ENCODE measurements at places on chromosomes 6 and 20. TPM values are rescaled to one million over a fixed set of nuclear protein-coding genes. Genes with fewer than 3 reads are reported as not detected.

ARMH2 gene
- not detected for total RNA-seq

ACSS1 gene
- total RNA-seq: 47.6 TPM

DNA sequence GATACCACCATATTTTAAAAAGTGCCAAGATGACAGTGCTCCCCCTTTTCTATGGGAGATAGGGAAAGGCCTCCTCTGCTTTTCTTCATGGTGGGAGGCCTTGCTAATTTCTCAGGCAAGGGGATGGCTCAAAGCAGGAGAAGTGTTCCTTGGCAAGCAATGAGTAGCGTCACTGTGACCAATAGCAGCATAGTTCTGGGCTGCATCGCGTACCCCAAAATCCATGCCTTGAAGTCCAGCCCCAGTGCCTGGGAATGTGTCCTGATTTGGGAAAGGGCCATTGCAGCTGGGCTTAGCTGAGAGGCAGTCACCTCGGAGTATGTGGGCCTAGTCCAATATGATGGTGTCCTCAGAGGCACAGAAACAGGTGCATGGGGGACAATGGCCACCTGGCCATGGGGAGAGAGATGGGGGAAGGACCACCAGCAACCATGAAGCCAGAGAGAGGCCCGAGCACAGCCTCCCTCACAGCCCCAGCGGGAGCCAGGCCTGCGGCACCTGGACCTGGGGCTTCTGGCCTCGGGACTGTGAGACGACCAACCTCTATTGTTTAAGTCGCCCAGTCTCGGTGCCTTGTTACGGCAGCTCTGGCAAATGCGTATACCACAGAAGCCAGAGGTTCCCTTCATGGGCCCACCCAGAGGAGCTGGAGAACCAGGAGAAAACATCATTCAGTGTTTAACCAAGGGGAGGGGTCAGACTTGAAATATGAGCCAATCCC lies 153.1 kb upstream of the RPS6KA2 start:
- DNase-seq: no peak

GRCh38 chr6:127397729-127398630 lies 54.6 kb upstream of the ECHDC1 start:
- no peak for DNase-seq

DNA sequence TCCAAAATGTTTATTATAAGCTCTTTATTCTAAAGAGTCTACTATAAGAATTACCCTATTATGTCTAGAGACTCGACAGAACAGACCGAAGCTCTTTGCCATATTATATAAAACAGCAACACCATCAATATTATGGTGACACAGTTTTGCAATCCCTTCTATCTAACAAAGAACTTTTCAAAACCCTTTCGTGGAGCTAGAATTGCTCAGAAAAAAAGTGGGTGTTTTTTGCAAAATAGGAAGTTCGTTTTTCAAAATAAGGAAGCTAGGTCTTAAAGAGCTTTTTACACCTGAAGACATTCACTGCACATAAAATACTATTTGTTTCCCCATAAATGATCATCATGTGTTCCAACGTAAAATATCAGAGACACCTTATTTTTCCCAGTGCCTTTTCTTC lies 240.0 kb downstream of the FOXC1 start:
- DNase-seq: no peak

DNA sequence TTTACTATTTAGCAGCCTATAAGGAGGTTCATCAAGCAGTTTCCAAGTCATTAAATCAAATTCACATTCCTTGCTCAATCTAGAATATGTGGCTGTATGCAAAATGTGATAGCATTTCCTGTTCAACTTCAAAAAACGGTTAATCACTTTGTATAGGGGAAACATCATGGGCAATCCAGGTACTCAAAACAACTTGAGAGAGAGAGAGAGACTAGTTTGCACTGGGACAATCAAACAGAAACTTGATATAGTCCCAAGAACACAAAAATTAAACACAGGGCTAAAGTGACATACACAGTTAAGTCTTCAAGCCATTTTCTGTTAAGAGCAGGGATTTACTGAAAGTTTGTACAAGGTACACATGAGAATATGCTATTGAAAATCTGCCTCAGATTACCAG lies 7.4 kb downstream of the CPNE1 start:
- DNase-seq: no peak

DNA sequence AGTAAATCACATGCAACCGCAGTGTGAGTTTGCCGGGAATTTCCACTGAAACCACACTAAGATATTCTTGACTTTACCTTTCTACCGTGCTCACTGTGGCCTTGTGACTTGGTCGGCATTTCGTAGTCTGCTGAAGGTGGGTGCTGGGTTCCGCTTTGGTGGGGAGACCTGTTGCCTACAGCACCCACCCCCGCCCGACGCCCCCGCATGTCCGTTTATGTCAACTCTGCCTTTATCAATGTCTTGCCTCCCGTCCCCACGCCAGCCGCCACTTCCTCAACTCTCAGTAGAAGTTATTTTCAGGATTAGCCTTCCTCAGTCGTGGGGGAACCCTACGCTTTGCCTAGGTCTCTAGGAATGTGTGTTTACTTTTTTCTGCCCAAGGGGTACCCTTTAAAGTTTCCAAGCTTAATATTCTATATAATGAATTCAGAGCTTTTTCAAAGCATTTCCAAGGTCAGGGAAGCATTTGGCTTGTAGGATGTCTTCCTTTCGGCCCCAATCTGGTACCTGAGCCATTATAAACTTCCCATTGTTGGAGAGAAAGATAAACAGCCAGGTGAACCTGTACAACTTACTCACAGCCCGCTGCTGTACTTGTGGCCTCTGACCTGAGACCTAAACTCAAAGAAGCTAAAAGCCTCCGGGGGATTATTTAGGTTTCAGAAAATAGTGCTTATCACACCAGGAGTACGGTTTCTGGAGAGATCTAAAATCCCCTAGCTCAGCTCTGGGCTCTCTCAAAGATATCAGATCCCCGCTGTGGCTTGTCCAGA lies 54.2 kb downstream of the TBC1D7 start:
- DNase-seq: no peak
